Aorta (tissue), 5 donors: ENCODE measurements at places on chromosomes 3 and 15. TPM values are rescaled to one million over a fixed set of nuclear protein-coding genes. Genes with fewer than 3 reads are reported as not detected.

DNA sequence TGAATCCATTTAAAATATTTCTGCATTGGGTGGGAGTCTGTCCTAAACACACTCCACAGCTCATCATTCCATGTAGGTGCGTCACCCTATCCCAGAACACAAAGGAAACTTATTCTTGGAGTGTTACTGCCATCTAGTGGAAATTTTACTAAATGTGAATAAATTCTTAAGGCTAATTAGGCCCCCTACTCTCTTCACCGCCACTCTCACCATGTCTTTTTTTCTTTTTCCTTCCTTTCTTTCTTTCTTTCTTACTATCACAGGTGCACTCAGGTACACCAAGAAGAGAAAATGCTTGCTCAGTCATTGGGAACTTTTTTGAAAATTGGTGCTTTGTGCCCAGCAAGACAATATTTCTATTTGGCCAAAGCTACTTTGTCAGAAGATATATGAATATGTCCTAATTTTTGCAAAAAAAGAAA is 26.4 kb upstream of the ATP8B4 start:
- DNase-seq, result no peak

DNA sequence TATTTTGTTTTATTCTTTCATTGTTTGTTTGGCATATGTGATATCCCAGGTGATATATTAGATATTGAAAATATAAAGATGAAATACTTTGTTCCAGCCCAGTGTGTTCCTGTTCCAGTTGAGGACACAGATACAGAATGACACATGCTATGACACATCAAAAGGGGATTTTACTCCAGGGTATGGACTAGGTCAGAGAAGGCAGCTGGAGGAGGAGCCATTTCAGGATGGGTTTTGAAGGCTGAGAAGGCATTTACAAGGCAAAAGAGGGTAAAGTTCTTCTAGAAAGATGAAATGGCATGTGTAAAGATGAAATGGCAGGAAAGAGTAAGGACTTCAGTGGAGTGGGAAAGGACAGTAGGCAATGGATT is 163.8 kb downstream of the ZIC1 start:
- no peak for DNase-seq

DNA sequence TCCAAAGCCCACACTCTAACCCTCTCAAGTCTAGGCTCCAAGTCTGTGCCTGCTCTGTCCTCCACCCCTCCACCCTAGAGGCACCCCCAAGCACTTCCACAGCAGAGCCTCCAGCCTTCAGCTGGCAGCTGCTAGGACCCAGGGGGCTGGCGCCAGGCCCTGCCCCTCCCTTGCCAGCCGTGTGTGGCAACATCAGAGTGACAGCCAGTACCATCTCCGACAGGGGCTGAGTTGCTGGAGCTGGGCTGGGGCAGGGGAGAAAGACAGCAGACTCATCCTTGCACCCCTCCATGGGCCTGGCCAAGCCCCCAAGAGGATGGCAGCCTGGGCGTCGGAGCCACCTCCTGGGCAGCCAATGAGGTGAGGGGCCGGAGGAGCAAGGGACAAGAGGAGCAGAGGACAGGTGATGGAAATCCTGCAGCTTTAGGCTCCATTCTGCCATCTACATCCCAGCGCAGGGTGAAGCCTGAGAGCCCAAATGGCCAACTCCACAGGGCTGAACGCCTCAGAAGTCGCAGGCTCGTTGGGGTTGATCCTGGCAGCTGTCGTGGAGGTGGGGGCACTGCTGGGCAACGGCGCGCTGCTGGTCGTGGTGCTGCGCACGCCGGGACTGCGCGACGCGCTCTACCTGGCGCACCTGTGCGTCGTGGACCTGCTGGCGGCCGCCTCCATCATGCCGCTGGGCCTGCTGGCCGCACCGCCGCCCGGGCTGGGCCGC is at the start of gene GPR62:
Gene GPR62, plus strand, starts transcription at position 207 of the 718 bp plus-strand sequence. Its CDS starts 272 bp downstream, at position 479.
- peak; percentile 52 for DNase-seq

The ATP13A4 gene
- not detected for polyA plus RNA-seq

The AP3S2 gene
- polyA plus RNA-seq, result 21.1 TPM

The GCNT3 gene
- 0.51 TPM for polyA plus RNA-seq

GRCh38 chr15:59329570-59330350 is 42.9 kb downstream of the MYO1E start:
- DNase-seq, result no peak

The HIGD1A gene
- 337 TPM for polyA plus RNA-seq

GRCh38 chr3:138907539-138907938 is 39.4 kb downstream of the FOXL2 start:
- DNase-seq, result no peak

The FBXO40 gene
- not detected for polyA plus RNA-seq

- no peak for DNase-seq
These were observed 85.5 kb upstream of the CDV3 start for GRCh38 chr3:133487920-133488540.

DNA sequence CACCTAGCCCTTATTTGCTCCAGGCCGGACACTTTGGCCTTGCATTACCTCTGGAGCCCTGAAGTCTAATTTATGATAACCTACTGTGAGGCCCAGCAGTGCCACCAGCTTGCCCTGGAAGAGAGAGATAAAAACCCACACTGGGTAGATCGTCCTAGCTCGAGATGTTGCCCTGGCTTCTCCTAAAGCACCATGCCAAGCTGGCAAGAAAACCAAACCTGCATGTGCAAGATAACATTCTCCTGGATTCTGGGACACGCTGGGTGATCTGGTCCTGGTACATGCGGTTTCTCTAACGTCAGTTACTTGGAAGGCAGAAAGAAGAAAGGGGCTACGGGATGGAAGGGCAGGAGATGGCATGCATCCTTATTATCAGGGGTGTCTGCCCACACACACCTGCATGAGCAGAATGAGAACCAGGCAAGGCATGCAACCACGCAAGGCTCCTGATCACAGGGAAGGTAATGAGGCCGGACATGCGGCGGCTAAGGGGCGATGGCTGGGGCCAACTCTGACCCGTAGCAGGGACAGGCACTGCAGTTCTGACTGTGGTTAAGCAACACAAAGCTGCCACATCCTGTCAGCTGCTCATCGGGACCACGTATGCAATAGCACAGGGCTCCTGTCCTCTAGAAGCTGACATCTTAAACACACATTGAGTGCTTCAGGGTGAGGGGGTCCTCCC is 73.0 kb downstream of the OXNAD1 start:
- DNase-seq, result peak; percentile 62

DNA sequence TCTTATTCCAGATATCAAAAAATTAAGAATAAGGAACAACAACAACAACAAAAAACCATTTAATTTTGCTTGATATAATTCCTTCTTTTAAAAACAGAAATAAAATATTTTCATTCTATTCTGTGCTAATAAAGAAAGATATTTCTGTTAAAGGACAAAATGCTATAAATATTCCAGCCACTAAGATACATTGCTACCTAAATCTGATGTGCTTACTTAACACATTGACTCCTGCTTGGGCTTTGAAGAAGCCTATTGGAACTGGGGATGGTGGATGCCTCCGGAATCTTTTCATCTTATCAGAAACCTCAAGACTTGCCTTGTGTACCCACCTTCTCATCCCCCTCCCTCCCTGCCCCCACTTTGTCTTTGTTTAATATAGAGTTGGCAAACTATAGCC is 320.2 kb downstream of the MEX3B start:
- DNase-seq, result no peak

- no peak for DNase-seq
These were observed 211.7 kb upstream of the TTC14 start for GRCh38 chr3:180390313-180390712.

DNA sequence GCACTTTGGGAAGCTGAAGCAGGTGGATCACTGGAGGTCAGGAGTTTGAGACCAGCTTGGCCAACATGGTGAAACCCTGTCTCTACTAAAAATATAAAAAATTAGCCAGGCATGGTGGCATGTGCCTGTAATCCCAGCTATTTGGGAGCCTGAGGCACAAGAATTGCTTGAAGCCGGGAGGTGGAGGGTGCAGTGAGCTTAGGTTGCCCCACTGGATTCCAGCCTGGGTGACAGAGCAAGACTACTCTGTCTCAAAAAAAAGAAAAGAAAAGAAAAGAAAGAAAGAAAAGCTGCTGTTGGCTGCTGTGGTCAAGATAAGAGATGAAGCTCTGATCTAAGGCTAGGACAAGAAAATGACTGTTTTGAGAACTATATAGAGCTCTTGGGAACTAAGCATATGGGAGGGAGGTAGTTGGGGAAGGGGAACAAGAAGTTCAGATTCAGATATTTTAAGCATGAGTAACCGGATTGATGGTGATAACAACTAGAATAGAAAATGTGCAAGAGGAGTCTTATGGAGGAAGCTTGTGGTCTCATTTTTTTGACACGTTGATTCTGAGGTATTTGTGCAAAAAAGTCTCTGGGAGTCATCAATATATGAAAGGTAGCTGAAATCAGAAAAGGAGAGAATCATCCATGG is 25.7 kb downstream of the DNAH12 start:
- no peak for DNase-seq

DNA sequence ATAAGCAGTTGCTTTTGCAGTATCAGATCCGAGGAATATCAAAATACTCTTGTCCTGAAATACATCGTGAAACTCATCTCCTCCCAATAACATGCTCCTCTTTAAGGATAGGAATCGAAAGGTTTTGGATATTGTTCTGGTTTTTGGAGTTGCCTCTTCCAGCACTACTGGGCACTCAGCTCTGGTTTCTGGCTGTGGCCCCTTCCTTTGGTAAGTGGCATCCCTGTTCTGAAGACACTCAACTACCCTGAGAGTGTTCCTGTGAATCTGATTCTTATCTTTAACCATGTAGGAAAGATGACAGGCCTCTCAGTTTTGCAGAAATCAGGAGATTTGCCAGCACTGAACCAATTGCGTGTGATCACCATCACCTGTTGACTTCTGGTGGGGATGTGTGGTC is 327.5 kb upstream of the TBL1XR1 start:
- DNase-seq, result no peak

DNA sequence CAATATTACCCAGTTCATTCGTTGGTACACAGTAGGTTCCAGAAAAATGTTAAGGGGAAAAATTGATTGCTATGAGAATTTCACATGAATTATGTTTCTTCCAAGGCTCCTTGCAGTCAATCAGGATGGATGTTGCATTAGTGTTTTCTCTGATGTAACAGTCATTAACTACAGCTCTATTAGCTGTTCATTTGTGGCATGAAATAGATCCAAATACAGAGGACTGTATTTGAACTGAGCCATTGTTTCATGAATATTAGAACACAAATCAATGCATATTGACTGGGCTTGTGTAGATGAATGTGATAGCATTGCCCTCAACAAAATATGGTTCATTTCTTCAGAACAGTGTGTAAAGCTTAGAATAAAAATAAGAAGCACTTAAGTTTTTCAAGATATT is 203.0 kb upstream of the SGO1 start:
- DNase-seq, result no peak

The UROC1 gene
- not detected for polyA plus RNA-seq

DNA sequence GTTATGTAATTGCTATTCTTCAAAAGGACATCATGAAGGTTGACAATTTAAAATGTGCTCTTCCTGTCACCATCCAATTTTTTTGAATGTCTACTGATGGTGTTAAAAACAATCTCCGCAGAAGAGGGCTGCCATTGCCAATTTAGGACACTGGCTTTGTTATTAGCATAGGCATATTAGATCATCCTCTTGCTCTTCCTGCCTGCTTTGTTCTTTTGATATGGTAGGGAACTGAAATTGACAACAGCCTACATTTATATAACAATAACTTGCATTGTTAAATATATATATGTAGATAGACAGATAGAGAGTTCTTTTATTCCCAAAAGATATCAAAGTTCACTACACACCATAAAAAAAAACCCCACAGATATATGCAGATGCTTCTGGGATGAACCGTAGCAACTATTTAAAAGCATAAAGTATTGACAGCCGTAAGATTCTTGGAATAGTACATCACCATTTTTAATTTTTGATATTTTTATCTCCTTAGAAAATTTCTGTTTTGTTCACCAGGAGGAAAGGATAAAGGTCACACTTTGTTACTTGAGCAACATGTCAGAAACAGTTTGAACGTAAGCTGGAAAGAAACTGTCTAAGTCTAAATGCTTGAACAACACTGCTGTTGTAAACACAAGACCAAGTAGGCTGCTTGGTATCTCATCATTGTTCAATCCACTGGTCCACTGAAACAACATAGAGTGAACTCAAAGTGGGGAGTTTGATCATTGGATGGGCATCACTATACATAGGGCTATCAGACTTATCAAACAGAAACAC is 66.5 kb downstream of the MDFIC2 start:
- no peak for DNase-seq

DNA sequence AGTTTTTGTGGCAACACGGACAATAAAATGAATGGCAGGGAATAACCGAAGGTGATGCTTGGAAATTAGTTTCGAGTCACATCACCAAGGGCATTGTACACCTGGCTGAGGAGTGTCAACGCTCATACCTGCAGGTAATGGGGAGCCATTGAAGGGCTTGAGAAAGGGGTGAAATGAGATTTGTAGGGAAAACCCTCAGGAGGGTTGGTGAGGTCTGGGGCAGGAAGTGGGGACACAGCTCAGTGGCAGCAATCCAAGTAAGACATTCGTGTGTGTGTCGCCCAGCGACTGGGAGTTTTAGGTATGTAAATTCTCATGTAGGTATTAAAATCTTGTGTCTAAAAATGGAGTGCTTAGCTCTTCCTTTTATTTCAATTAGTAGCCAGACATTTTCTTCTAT is 14.3 kb downstream of the PARP14 start:
- no peak for DNase-seq

The GPR87 gene
- polyA plus RNA-seq, result not detected

DNA sequence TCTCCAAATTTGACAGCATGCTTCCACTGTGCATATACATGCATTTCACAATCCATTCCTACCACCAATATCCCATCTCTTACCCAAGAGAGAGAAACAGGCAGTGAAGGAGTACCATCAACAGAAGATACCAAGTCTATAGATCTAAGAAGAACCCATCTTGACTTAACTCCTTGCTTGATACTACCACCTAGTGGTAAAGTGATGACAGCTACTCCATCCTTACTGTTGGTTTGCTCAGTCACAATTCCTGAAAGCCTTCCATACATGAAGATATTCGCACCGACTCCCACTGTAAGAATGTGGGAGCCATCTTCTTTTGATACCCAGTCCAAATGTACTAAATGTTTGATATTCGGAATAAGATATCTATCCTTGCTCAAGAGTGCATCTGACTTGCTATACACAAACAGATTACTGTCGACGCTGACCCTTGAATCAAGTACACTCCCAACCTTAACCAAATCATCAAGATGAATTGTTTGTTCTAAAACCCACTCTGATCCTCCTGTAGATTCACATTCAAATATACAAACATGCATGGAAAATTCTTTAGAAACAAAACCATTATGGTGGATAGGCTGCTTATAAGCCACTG is 123.1 kb downstream of the DMXL2 start:
- no peak for DNase-seq

DNA sequence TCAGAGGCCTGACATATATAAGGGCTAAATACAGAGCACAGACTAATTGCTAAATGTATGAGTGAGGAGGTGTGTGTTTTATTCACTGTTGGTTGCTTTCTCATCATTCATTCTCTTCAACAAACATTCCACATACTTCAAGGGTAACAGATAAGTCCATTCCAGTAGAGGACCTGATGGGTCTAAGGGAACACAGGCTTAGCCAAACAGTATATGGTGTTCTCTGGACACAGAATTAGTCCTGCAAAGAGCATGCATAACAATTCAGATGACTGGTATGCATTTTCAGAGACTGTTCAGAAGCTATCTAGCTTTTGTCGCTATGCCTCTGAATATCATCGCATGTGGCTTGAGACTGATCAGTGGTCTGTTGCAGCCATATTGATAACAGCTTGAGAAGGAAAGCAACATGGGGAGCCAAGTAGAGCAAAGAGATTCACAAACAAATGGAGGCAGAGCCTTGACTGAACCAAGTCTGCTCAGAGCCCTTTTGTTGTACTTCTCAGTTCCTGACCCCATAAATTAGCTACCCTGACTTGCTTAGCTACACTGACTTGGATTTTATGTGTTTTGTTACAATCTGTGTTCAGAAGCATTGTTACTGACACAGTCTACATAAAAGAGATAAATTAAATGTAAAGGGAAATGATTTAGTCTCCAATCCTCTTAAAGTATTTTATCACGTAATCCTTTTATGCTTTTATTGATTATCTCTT is 1178.7 kb downstream of the ROBO1 start:
- no peak for DNase-seq
